ENCODE measurements at places on chromosomes 3 and 15.

- no peak for DNase-seq
Observed at GRCh38 chr15:95459273-95459672, 871.2 kb upstream of the NR2F2 start.

- no peak for DNase-seq
Observed at GRCh38 chr3:146337991-146338390, 87.1 kb upstream of the PLSCR4 start.

GRCh38 chr15:34718681-34719665, 35.8 kb downstream of the GJD2 start:
- no peak for DNase-seq

DNA sequence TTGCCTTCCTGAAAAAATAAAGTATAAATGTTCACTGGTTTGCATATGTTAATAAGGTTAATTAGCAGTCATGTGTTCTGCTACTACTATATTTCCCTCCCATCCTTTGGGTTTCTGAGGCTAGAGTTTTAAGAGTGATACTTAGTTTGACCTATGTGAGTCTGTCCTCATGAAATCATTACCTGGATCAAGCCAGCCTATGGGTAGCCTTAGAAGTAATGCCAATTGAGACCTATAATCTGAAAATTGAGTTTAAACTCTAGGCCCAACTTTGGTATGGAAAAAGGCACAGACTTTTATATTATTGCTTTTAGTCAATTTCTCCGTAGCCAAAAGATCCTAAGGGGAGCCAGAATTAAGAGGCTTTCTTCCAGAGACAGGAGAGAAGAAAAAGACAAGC, 18.4 kb upstream of the SOX2 start:
- no peak for DNase-seq

- DNase-seq: no peak
Observed at GRCh38 chr15:41006479-41006878, 53.2 kb downstream of the CHAC1 start.

GRCh38 chr15:67776600-67776999, 48.7 kb upstream of the SKOR1 start:
- DNase-seq: no peak

DNA sequence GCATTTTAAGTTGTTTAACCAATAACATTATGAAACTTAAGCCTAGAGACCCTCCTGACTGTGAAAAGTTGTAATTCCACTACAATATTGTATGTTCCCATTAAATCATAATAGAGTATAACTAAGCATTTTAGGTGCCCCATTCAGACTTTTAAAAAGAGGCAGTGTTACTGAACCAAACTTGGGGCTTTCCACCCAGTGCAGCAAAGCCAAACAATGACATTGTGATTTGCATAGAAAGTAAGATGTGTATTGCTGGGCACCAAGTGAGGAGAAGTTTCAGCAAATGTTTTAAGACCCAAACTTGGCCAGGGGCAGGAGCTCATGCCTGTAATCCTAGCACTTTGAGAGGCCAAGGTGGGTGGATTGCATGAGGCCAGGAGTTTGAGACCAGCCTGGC, 706.2 kb downstream of the GRM7 start:
- DNase-seq: no peak

DNA sequence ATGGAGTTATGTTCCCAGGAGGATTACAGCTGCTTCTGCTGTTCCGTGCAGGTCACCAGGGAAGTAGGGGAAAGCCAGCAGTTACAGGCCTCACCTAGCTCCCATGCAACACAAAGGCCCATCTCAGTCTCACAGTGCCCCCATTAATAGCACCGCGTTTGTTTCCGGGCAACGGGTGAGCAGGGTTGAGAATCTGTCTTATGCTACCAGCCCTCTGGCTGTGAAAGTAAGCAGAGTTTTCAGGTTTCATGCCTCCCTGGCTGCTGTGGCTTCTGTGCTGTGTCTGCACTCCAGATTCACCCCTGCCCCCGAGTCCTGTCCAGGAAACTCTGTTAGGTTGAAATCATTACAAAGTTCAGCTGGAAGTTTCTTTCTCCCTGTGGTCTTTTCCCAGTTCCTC, 254.4 kb upstream of the GPR149 start:
- peak; percentile 17 for DNase-seq

DNA sequence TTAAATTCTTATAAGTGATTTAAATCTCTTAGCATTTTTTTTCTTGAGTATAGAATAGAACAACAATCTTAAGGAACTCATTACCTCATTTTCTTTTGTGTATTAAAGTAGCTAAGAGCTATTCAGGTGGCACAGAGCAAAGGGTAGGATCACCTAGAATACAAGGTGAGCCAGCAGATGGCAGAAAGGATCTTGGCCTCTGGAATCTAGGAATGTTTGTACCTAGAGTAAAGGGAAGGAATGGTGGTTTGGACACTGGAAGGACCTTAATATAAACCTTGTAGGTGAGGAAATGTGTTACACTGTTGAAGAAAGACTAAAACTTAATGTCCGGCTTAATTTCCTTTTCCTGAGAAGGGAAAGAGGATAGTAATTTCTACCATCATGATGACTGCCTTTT, 89.0 kb downstream of the GHSR start:
- DNase-seq: no peak

DNA sequence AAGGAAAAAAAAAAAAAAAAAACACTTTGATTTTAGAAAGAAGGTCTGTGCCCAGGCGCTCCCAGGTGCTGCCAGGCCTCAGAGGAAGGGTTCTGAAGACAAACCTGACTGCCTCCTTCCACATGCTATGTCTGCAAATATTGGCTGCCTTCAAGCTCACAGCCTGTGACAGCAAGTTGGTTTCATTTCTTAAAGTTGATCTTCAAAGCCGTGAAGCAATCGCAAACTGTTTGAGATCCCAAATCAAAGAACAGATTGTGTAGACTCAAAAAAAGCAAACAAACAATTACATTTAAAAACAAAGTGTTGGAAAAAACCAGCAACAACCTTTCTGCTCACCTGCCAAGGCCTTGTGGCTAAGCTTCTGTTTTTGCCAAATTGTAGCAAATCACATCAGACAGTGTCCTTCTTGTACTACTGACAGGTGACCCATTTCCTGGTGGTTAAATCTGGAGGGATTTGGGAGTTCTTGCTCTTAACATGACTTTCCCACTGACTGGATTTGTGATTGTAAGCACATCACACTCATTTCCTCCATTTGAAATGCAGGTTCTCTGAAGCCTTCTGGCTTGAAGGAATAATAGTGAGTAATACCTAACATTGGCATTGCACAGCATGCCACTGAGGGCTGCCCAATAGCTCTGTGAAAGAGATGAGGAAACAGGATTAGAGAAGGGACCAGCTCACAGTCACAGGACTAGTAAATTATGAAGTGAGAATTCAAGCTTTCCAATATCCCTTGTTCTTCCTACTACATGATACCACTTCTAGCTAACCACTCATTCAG, 502.4 kb downstream of the LPP start:
- DNase-seq: no peak

GRCh38 chr3:153967260-153967659, 153.9 kb upstream of the ARHGEF26 start:
- no peak for DNase-seq

DNA sequence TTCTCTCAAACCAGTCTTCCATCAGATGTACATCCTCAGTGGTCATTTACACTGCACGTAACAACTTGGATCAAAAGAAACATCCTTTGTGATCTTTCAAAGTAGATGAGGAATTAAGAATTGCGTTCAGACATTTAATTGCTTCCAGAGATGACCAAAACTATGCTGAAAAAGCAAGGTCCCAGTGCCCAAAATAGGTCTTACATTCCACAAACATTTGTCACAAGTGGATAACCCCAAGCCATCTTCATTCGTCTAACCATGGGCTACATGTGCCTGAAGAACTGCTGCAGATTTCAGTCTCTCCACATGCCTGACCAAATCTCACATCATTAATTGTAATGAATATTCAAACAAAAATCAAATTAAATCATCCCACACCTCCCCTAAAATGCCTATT, 273.6 kb downstream of the SHOX2 start:
- no peak for DNase-seq

DNA sequence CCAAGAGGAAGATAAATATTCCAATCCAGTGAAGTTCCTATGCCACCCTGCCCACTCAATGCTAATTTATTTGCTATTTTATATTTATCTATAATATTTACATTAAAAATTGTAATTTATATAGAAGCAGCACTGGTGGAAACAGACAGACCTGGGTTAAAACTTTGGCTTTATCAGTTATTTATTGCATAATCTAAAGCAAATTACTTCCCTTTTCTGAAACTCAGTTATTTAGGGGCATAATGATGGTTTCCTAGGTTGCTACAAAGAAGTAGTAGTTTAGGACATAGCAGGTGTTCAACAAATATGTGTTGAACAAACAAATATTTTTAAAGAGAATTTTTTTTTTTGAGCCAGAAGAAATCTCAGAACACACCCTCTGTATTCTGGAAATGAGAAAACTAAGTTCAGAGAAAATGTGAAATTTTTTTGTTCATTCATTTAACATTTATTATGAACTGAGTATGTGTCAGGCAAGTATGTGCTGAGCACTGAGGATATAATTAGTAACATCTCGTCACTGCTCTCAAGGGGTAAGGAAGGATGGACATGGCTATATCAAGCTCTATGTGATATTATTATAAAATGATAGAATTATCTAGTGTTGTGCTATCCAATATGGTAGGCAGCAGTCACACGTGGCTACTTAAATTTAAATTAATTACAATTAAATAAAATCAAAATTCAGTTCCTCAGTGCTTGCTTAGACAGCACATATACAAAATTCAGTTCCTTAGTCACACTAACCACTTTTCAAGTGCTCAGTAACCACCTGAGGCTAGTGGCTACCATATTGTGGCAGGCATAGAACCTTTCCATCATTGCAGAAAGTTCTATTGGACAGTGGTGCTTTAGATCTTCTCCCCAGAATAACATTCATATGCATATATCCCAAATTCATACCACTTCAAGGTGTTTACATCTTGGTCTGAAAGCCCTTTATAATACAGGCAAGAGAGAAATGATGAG, 7.0 kb upstream of the UBE2Q2 start:
- no peak for DNase-seq

GRCh38 chr3:167483708-167484475, 10.1 kb upstream of the SERPINI2 start:
- no peak for DNase-seq

GRCh38 chr15:41820791-41821423, 7.0 kb upstream of the JMJD7 start:
- DNase-seq: no peak

GRCh38 chr15:89630974-89631901, 24.0 kb downstream of the KIF7 start:
- no peak for DNase-seq
